Astrocyte (in vitro differentiated cells and primary cell): ENCODE measurements at places on chromosomes 5 and 9.

DNA sequence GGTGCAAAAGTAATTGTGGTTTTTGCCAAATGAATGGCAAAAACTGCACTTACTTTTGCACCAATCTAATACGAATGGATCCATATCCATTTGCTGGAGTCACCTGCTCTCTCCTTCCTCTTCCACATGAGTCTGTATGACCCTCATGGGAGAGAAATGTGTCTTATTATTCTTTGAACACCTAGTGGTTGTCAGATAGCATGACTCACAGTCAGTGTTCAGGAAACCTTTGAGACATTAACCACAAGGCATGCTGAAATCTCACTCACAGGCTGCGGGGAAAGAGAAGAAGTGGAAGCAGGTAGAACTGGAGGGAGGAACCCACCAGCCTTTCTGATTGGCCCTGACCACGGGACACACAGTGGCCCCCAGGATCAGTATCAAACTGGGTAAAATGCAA lies 222.8 kb upstream of the KLF4 start:
- DNase-seq = peak; percentile 88

- DNase-seq = no peak
Observed at GRCh38 chr9:97411440-97411788, 482 bp upstream of the TDRD7 start.

DNA sequence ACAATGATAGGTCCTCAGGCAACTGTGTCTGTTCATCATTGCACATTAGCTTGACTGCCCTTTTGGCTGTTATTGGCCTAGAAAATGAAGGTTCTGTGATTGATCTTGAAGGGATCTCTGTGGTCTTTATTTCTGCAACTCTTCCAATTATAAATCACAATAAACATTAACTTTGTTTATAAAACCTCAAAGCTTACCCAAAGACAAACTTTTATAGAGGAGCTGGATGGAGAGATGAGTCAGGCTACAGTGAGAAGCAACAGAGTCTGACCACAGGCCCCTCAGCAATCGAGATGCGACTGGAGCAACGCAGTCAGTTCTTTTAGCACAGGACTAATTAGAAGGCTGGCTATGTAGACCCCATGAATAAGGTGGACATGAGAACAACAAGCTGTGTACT lies 5.3 kb downstream of the MACROH2A1 start:
- peak; percentile 57 for DNase-seq

- DNase-seq = peak; percentile 44
Observed at GRCh38 chr9:21730899-21731298, 71.5 kb upstream of the MTAP start.

- no peak for DNase-seq
Observed at GRCh38 chr5:92912283-92912682, 668.7 kb downstream of the NR2F1-AS1 start.

DNA sequence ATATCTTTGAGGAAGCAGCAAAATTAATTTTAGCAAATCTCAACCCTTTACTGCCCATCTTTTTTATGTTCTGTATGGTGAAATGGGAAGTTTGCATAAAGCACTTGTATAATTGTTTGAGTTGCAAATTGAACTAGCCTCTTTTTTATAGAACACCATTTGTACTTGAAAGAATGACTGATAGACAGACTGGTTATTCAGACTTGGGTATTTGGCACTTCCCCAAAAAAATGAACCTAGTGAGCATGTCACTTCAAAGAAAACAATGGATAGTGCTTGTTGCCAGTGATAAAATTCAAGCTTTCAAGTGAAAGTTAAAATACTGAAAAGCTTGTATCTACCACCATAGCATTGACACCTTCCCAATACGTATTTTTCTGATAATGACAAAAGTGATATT lies 115.8 kb downstream of the ERCC6L2 start:
- no peak for DNase-seq

DNA sequence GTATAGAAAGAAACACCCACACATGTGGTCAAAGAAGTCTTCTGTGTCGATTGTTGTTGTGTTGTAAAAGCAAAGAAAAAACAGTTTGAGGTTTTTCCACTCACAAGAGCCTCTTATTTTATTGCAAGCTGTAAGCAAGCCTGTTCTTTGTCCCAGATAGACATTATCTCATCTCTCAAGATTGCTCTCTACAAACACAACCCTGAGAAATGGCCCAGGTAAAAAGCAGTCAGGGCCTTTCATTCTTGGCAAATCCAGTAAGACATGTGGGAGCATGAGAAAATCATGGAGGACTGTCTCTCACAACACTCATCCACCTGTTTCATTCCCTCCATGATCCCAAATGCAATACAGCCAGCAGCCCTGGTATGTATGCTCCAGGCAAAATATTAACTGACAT lies 286.6 kb upstream of the POU5F2 start:
- DNase-seq = peak; percentile 14

DNA sequence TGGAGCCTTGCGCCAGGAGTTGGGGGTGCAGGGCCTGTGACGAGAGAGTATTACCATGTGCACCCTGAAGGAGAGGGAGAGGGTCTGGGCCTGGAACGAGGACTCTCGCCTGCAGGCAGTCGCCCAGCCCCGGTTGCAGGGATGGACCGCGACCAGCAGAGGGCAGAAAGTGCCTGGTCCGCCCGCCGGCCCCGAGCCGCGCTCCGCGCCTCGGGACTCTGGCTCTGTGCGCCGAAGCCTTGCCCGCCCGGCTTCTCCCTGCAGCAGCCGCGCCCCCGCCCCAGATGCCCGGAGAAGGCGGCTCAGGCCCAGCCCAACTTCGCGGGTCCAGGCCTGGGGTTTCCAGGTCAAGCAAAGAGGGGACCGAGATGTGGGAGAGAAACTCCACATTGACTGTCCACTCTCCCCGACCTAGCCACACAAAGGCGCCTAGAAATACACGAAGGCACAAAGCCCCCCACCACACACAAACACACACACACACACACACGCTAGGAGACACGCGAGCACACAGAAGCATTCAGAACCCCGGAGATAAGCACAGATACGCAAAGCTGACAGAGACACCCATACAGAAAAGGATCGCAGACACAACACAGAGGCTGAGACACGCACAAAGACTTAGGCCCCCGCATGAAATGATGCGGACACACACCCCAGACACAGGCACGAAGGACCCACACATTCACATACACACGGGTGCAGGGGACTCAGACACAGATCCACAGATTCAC lies 2.0 kb upstream of the LMX1B start:
- DNase-seq = peak; percentile 10

DNA sequence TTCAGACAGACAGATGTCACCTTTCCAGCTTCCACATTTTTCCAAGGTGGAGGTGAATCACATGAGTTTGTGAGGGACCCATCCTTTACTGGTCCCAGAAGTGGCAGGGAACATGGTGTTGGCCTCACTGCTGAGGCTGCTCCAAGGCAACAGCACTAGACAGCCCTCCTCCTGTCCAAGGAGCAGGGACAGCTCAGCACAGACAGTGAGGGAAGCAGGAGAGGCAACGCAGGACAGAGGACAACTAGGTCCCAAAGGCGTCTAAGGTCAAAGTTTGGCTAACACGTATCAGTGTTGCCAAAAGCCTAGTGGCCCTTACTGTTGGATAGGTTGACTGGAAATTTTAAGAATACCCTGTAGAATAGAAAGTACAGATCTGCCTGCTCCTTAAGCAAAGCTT lies 251.7 kb upstream of the PANK3 start:
- no peak for DNase-seq

DNA sequence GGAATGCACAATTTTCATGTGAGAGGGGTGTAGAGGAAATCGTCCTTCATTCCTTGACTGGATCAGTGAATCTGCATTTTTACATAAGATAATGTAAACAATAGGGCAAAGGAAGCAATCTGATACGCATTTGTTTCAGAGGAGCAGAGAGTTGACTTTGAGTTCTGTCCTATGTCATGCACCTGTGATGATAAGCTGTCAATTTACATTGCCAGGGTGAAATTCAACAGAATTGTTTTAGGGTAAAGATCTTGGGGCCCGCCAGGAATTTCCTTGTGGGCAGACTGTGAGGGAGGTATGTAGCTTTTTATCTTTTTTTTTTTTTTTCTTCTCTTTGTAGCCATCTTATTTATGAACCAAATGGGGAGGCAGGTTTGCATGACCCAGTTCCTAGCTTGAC lies 58.3 kb upstream of the LARP1 start:
- DNase-seq = no peak

GRCh38 chr9:5842929-5843793 lies 10.2 kb upstream of the ERMP1 start:
- no peak for DNase-seq

DNA sequence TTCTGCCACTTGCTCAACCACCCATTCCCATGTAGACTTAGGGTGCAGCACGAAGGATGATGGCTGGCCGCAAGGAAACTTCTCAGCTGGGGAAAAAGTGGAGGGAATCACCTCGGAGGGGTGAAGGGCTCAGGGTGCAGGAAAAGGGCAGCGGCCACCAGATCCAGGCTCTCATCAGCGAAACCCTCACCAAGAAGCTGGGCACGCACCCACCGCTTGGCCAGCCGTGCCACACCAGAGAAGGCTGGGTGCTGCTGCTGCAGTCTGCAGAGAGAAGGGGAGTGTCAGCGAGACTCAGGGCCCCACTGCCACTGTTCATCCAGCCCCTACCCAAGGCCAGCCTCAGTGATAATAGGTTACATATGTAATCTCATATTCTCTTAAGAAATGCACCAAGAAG lies 8.6 kb downstream of the NOL6 start:
- no peak for DNase-seq

DNA sequence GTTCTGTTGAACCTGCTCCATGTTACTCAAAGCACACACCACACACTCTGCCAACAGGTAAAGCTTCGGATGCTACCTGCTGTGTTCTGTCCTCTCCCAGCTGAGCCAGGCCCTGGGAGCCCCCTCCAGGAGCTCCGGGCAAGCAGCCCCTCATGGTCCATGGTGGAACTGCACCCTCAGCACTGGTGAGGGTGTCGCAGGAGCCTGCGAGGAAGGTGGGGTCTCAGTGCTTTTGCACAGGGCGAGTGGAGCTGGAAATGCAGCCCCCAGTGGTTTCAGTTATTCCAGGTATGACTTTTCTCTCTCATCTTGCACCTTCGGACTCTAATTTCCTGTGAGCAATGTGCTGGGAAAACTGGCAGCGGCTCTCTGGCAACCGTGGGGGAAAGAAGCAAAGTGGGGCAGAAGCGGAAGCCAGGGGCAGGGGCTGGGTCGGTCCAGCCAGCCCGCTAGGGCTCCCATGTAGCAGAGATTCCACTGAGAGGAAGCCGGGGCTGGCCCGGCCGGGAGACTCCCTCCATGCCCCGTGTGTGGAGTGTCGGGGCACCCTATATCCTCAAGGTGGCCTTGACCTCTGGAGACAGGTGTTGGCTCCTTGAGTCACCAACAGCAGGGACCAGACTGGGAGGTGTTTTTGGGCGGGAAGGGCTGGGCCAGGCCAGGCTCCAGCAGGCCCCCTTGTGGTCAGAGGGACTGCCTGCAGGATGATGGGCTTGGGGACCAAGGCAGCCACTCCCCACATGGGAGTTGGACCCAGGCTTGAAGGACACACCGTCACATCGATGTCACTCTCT lies 75.6 kb upstream of the PRSS3 start:
- DNase-seq = no peak
